CD14-positive monocyte (primary cell): ENCODE measurements at places on chromosomes 11 and 22.

DNA sequence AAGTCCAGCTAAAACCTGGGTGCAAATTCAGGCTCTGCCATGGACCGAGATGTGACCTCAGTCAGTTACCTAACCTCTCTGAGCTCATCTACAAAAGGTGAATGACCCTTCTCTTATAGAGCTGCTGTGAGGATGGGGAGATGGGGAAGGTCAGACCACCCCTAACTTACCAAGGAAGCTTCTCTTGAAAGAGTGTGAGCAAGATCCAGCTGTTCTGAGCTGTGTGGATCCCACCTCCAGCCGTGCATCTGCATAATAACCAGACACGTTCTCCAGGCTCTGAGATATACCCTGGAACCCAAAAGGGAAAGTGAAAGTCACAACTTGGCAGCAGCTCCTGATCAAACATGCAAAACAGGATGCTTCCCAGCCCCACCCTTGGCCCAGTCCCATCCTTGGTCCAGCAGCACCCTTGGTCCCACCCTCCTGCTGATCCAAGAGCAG lies at the start of gene APOL3:
APOL3 (minus strand) TSS at position 257 of the 444 bp plus-strand sequence. CDS start 11,700 bp downstream, outside the sequence.
- no peaks in the 10 kb centered on the region for H3K36me3 ChIP-seq
- DNase-seq: peak; percentile 45
- no peaks in the 10 kb centered on the region for H3K27me3 ChIP-seq
- H3K4me3 ChIP-seq: peak within 1 kb of the TSS; percentile 90

GRCh38 chr11:70116386-70117065 lies 38.4 kb downstream of the ANO1 start:
- H3K36me3 ChIP-seq: no peaks in the 10 kb centered on the region
- H3K4me3 ChIP-seq: no peak overlapping the region
- no peaks in the 10 kb centered on the region for H3K4me1 ChIP-seq
- H3K27ac ChIP-seq: no peak overlapping the region
- no peak for DNase-seq

DNA sequence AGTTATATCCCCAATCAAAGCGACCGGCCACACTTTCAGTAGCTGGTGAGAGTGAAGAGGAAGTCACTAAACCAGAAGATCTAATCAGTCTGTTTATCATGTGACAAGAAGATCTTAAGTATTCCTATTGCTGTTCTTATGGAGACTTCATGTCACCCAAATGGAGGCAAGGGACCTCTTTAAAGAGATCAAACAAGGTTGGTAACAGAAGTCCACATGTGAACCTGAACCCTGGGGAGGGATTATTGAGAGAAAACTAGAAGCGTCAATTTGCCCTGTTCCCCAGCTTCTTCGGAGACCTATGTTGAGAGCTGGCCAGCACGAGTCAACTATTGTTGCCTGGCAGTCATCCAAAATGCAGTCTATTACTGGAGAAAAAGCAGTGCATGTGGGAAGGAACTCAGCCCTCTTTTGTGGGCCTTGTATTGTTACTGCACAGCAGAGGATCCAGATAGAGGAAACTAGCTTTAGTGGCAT lies 76.9 kb upstream of the CTSC start:
- no peaks in the 10 kb centered on the region for H3K36me3 ChIP-seq
- H3K27ac ChIP-seq: peak overlapping the region; percentile 47
- no peaks in the 10 kb centered on the region for H3K27me3 ChIP-seq
- peak overlapping the region; percentile 27 for H3K4me3 ChIP-seq

DNA sequence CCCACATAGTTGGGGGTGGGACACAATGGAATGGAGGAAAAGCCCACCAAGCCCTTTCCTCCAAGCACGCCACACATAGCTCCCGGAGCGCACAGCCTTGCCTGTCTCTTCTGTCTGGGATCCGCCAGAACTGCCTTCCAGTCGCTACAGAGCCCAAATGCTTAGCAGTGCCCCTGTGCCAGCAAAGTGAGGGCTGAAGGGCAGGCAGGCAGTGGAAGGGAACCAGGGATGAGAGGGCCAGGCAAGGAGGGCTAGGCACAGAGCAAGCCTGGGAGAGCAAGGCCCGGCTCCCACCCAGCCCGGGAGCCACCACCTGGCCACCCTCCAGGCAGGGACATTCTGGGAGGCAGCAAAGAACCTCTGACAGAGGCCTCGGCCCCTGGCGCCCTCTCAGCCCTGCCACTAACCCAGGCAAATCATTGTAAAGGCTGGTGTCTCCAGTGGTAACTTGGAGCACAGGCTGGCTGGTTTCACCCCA lies 32.5 kb downstream of the PPP2R1B start:
- no peak overlapping the region for H3K4me3 ChIP-seq
- no peaks in the 10 kb centered on the region for H3K27me3 ChIP-seq
- no peak overlapping the region for H3K27ac ChIP-seq

DNA sequence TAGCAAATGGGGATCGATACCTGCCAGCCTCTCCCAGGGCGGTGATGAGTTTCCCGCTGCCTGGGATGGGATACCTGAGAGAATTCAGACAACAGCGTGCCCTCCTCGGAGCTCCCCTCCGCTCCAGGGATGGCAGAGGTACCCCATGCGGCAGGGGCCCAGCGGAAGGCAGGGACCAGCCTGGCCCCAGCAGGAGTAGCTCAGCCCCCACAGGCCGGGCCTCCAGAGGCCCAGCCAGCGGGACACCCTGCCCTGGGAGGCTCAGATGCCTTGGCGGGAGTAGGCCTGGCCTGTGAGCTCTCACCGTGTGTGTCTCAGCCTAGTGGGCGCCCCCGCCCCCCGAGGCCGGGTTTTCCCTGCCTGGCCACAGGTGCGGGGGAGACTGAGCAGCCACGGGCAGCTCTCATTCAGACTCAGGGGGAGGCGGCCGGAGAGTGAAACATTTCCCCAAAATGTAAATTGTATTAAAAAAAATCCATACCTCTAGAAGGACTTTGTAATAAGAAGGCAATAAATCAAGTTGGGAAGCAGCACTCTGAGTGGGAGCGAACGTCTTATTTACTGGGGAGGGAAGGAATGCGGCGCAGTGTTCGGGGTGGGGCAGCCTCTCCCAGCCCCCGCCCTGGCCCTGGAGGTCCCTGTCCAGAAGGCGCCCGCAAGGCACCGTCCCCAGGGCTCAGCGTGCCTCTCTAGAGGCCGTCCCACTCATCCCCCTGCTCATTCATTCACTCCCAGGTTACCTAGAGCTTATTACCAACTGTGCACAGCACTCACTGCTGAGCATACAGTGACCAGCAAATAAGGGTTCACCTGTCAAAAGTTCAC lies 888.0 kb downstream of the BRD1 start:
- no peaks in the 10 kb centered on the region for H3K36me3 ChIP-seq
- no peaks in the 10 kb centered on the region for H3K27me3 ChIP-seq
- H3K27ac ChIP-seq: no peak overlapping the region
- H3K4me1 ChIP-seq: no peaks in the 10 kb centered on the region
- no peak for DNase-seq

DNA sequence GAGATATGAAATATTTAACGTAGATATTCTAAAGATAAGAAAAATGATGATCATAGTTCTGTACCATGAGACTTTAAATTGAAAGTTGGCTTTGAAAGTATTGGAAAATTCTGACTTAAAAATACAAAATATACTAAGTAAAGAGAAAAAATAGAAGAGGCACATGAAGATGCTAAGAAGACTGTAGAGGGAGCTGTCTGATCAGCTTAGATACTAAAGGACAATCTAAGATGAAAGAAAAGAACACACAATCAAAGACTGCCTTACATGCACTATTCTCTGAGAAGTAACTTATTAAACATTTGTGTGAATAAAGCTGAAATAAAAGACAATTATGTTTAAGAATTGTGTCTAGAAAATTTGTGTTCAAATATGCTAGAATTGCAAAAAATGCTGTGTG lies 55.1 kb downstream of the RBMXL2 start:
- no peaks in the 10 kb centered on the region for H3K4me1 ChIP-seq
- no peak overlapping the region for H3K4me3 ChIP-seq
- no peak overlapping the region for H3K27ac ChIP-seq
- H3K36me3 ChIP-seq: no peaks in the 10 kb centered on the region
- DNase-seq: no peak
- no peaks in the 10 kb centered on the region for H3K27me3 ChIP-seq

DNA sequence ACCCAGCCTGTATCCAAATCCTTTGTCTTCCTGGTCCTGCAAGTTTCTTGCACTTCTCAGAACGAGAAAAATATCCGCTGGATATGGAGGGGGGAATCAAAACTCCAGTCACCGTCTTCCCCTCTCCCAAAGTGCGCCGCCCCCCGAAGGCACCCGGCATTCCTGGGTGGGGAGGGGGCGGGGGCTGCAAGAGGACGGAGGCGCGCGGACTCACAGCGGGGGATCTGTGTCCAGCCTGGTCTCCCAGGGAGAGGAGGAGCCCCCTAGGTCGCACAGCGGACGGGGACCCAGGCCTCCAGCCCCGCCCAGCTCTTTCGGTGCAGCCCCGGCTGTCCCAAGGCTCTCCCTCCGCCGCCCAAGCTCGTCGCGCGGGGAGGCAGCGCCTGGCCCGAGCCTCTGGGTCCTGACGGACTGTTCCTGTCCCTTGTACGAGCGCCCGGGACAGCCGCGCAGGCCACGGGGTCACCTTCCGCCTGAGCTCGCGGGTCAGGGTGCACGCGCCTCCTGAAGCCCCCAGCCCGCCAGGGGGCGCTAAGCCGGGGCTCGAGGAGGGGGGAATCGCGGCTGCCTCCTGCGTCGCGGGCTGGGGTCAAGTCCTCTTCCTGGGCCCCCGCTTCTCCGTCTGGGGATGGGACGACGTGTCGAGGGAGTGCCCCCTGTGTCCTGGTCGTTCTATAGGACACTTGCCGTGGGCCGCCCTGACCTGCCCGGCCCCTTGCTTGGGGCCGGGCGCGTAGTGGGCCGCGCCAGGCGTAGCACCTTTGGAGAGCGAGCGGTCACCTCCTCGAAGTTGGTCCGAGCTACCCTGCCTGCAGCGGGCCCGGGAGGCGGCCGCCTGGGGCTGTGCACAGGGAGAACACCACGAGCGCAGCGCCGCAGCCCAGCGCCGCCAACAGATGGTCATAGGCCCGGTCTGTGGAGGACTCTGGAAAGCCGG lies 2.4 kb upstream of the WNT11 start:
- peaks cover 58% of the 10 kb centered on the region for H3K4me1 ChIP-seq
- H3K27me3 ChIP-seq: peaks cover 44% of the 10 kb centered on the region
- peak; percentile 85 for DNase-seq
- H3K36me3 ChIP-seq: no peaks in the 10 kb centered on the region

DNA sequence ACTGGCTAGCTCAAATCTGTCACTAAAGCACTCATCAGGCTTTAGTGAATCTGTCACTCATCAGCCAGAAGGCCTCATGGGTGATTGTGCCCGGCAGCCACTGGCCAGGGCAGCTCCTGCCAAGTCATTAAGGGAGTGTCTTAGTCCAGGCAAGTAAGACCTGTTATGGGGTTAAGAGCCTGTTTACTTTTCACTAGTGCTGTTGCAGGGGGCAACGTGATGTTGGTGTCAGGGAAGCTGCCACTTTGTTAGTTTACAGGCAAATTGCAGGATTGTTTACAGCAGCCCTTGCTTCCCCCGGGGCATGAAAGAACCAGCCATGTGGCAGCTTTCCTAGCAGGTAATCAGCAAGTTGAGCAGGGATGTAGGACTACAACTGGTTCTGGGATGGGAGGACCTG lies 155.6 kb upstream of the NCAM1 start:
- no peak for DNase-seq
- no peaks in the 10 kb centered on the region for H3K36me3 ChIP-seq
- H3K4me3 ChIP-seq: no peak overlapping the region

GRCh38 chr11:267491-267994 lies 10.7 kb upstream of the NLRP6 start:
- H3K27me3 ChIP-seq: no peaks in the 10 kb centered on the region
- H3K4me3 ChIP-seq: peak overlapping the region; percentile 55
- peak overlapping the region; percentile 100 for H3K27ac ChIP-seq
- H3K4me1 ChIP-seq: peaks cover 37% of the 10 kb centered on the region

GRCh38 chr11:88494848-88495247 lies 157.3 kb upstream of the CTSC start:
- H3K4me1 ChIP-seq: no peaks in the 10 kb centered on the region
- H3K4me3 ChIP-seq: no peak overlapping the region
- H3K36me3 ChIP-seq: no peaks in the 10 kb centered on the region
- no peak for DNase-seq
- H3K27me3 ChIP-seq: no peaks in the 10 kb centered on the region

DNA sequence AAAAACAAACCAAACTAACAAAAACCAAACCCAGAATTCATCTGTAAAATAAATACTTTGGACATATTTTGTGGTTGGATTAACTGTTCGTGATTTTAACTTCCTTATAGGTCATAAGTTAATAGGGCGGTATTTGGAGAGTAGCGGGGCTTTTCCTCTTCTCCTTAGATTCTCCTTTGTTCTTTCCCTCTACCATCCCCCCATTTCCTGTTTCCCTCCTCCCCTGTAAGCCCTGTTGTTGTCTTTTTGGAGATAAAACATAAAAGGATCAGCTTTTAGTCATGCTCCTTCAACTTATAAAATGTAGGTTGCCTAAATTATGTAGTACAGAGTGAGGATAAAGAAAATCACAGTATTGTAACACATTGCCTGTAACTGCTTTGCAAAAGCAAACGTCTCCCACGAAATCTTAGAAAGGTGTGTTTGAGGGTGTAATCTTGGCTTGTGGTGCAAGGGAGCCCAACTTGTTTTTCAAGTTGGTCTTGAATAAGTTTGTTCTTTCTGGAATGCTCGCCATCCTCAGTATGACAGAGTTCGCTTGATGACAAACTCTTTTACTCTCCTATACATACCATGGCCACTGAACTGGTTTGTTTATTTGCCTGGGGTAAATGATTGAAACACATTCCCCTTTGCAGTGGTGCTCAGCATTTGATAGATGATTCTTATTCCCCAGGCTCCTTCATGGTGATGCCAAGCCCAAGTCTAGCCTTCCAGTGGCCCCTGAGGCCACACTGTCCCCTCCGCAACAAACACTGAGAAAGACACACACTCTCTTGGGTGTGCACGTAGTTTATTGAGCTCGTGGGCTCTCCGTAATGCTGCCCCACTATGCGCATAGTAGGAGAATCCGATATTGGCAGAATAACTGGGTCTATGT lies 49.4 kb downstream of the TEAD1 start:
- no peak for DNase-seq
- no peak overlapping the region for H3K27ac ChIP-seq
- peaks cover 2% of the 10 kb centered on the region for H3K27me3 ChIP-seq
- H3K36me3 ChIP-seq: no peaks in the 10 kb centered on the region
- H3K4me3 ChIP-seq: no peak overlapping the region
- no peaks in the 10 kb centered on the region for H3K4me1 ChIP-seq

DNA sequence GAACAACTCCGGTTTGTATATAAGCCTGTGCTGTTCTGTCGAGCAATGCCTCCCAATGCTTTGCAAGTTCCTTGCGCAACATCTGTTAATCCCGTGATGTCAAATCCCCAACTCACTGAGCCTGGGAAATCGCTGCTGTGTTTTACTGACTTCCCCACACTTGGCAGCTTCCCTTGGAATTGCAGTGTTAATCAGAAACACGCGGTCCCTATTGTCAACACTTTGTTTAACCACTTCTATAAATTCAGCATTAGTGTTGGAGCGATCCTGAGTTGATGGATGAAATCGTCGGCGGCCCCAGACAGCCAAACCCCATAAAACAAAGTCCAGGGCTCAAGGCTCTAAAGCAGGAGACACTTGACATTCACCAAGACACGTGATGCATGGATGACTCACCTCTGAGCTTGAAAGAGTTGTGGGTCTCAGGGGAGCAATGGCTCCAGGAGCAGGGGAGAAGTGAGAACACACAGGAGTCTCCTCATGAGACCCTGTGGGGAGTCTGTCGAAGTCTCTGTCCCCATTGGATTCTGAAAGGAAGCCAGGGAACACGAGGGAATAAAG lies 555.3 kb downstream of the MIAT start:
- no peaks in the 10 kb centered on the region for H3K27me3 ChIP-seq
- no peak overlapping the region for H3K27ac ChIP-seq
- no peak overlapping the region for H3K4me3 ChIP-seq

- H3K4me3 ChIP-seq: peak overlapping the region; percentile 97
- peaks cover 70% of the 10 kb centered on the region for H3K4me1 ChIP-seq
- peak; percentile 45 for DNase-seq
- H3K36me3 ChIP-seq: peaks cover 41% of the 10 kb centered on the region
Observed at GRCh38 chr11:33867561-33867960, 24.3 kb downstream of the LMO2 start.
